ENCODE measurements at places on chromosomes 13 and 19. TPM values are rescaled to one million over a fixed set of nuclear protein-coding genes. Genes with fewer than 3 reads are reported as not detected.

Gene ZNF419
- 22.3 TPM for total RNA-seq

Gene GPI
- total RNA-seq: 228 TPM

Gene PSG1
- total RNA-seq: not detected

Gene BSPH1
- total RNA-seq: not detected

Gene CERS1
- total RNA-seq: 9.4 TPM

Gene SLC5A5
- total RNA-seq: not detected

Gene KRTDAP
- total RNA-seq: 3.3 TPM

Gene KLK5
- 11.5 TPM for total RNA-seq

Gene RB1
- total RNA-seq: 35.1 TPM

Gene ZNF417
- 25.9 TPM for total RNA-seq

Gene ADPRHL1
- total RNA-seq: 4.2 TPM

GRCh38 chr13:73278186-73278585 lies 219.4 kb downstream of the KLF5 start:
- H3K4me3 ChIP-seq: no peak overlapping the region
- peaks cover 17% of the 10 kb centered on the region for H3K4me1 ChIP-seq
- H3K36me3 ChIP-seq: peaks cover 4% of the 10 kb centered on the region
- no peak overlapping the region for H3K27ac ChIP-seq
- no peak for DNase-seq

DNA sequence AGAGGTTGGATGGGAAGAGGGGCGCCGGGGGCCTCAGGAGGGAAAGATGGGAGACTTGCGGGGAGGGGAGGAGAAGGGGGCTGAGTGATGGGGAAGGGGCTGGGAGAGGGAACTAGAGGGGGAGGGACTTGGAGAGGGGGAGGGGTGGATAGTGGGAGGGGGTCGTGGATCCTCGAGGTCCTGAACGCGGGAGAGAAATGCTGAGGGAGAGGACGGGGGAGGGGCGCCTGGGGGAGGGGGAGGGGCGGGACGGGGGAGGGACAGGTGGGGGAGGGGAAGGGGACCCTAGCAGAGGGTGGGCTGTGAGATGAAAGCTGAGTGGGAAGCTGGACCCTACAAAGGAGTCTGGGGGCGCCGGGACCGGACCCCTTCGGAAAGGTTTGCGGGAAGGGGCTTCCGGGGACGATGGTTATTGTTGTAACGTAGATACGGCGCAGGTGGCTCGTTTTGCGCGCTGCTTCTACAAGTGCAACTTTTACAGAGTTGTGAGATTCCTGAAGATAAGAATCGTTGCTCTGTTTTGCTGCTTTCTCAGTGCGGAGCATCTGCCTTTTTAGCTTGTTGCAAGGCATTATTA lies 418 bp downstream of the ZNF444 start:
- peak overlapping the region; percentile 85 for H3K4me3 ChIP-seq
- peak overlapping the region; percentile 85 for H3K27ac ChIP-seq
- H3K36me3 ChIP-seq: no peaks in the 10 kb centered on the region

GRCh38 chr13:41465241-41465847 lies 8.0 kb downstream of the RGCC start:
- peaks cover 11% of the 10 kb centered on the region for H3K4me1 ChIP-seq
- DNase-seq: no peak
- no peaks in the 10 kb centered on the region for H3K36me3 ChIP-seq
- no peak overlapping the region for H3K27ac ChIP-seq
- peaks cover 19% of the 10 kb centered on the region for H3K27me3 ChIP-seq

- no peak overlapping the region for H3K27ac ChIP-seq
- H3K27me3 ChIP-seq: no peaks in the 10 kb centered on the region
- no peak overlapping the region for H3K4me3 ChIP-seq
- no peak for DNase-seq
- H3K4me1 ChIP-seq: peaks cover 8% of the 10 kb centered on the region
Measured at GRCh38 chr13:94298346-94298745, 181.1 kb downstream of the DCT start.

DNA sequence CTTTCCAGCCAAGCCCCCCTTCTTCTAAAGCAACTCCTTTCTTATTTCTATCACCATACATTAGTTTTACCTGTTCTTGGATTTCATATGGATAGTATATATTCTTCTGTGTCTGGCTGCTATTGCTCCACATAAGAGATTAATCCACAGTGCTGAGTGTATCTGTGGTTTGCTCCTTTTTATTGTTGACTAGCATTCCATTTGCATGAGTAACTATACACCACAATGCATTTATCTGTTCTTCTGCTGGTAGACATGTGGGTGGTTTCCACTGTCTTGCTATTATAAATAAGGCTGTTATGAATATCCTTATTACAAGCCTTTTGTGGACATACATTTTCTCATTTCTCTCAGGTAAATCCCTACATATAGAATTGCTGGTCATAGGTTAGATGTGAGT lies 138.2 kb downstream of the SLC7A1 start:
- H3K36me3 ChIP-seq: no peaks in the 10 kb centered on the region
- no peak for DNase-seq
- no peaks in the 10 kb centered on the region for H3K27me3 ChIP-seq

- no peaks in the 10 kb centered on the region for H3K27me3 ChIP-seq
- H3K4me3 ChIP-seq: no peak overlapping the region
- peaks cover 20% of the 10 kb centered on the region for H3K4me1 ChIP-seq
- H3K36me3 ChIP-seq: peaks cover 6% of the 10 kb centered on the region
- no peak overlapping the region for H3K27ac ChIP-seq
Measured at GRCh38 chr13:105334211-105334610, 1201.3 kb downstream of the EFNB2 start.

- no peaks in the 10 kb centered on the region for H3K36me3 ChIP-seq
- H3K27ac ChIP-seq: peak overlapping the region; percentile 32
- no peaks in the 10 kb centered on the region for H3K27me3 ChIP-seq
- peaks cover 19% of the 10 kb centered on the region for H3K4me1 ChIP-seq
- H3K4me3 ChIP-seq: no peak overlapping the region
Measured at GRCh38 chr13:93147298-93147645, 79.3 kb upstream of the GPC6 start.

DNA sequence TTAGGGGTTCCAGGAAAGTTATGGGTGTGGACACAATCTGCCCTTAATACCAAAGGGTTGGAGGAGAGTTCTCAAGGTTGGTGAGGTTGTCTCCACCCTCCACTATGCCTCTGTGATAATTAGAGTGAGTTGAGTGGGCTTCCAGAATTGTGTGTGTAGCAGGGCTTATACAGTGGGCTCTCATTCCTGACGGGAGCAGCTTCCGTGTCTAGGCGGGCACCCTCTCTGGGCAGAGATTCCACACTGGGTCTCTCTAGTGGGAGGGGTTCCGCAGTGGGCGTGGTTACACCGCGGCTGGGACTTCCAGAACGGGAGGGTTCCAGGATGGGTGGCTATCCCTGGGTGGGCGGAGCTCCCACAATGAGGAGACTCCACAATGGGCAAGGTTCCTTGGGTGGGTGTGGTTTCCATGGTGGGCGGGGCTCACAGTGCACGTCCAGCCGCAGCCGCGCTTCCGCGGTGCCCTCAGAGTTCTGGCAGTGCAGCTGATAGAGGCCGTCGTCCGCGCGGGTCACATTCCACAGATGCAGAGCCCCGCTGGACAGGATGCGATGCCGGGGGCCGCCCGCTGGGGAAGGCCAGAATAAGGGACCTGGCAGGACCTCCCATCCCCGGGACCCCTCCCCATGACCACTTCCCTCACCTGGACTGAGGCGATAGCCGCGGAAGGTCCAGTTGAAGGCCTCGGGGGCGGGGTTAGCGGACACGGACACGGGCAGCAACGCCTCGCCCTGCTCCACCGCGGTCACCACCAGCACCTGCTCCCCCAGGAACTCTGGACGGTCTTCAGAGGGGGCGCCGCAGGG lies 8.4 kb downstream of the NPHS1 start:
- H3K4me3 ChIP-seq: no peak overlapping the region
- H3K4me1 ChIP-seq: peaks cover 17% of the 10 kb centered on the region
- H3K36me3 ChIP-seq: no peaks in the 10 kb centered on the region
- H3K27me3 ChIP-seq: peaks cover 78% of the 10 kb centered on the region
- no peak overlapping the region for H3K27ac ChIP-seq
- DNase-seq: no peak

GRCh38 chr19:55809381-55810058 lies 22.3 kb downstream of the NLRP11 start:
- H3K27ac ChIP-seq: no peak overlapping the region
- no peak overlapping the region for H3K4me3 ChIP-seq
- no peaks in the 10 kb centered on the region for H3K4me1 ChIP-seq
- no peaks in the 10 kb centered on the region for H3K27me3 ChIP-seq

GRCh38 chr13:59178344-59178743 lies 985.4 kb downstream of the DIAPH3 start:
- H3K4me3 ChIP-seq: no peak overlapping the region
- H3K4me1 ChIP-seq: peaks cover 7% of the 10 kb centered on the region
- H3K36me3 ChIP-seq: no peaks in the 10 kb centered on the region
- DNase-seq: no peak

GRCh38 chr19:51552996-51553725 lies 17.9 kb upstream of the ZNF175 start:
- DNase-seq: peak; percentile 76
- H3K4me1 ChIP-seq: no peaks in the 10 kb centered on the region
- no peak overlapping the region for H3K27ac ChIP-seq
- no peak overlapping the region for H3K4me3 ChIP-seq
- no peaks in the 10 kb centered on the region for H3K36me3 ChIP-seq
- H3K27me3 ChIP-seq: no peaks in the 10 kb centered on the region

DNA sequence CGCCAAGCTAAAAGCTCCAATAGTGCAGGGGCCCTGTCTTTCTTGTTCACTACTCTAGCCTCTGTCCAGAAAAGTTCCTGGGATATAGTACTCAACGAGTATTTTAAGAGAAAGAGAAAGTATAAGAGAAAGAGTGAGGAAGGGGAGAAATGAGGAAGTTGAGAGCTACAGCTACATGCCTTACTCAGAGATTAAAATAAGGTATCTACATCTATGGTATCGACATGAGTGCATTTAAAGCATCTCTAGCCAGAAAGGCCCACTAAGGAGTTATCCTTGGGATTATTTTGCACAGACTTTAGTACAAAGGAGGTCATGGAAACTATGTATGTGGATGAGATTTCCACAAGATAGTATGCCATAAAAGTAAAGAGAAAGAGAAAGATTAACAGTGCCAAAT lies 28.5 kb downstream of the MYCBP2 start:
- H3K36me3 ChIP-seq: peaks cover 16% of the 10 kb centered on the region
- no peaks in the 10 kb centered on the region for H3K27me3 ChIP-seq
- H3K27ac ChIP-seq: peak overlapping the region; percentile 11

DNA sequence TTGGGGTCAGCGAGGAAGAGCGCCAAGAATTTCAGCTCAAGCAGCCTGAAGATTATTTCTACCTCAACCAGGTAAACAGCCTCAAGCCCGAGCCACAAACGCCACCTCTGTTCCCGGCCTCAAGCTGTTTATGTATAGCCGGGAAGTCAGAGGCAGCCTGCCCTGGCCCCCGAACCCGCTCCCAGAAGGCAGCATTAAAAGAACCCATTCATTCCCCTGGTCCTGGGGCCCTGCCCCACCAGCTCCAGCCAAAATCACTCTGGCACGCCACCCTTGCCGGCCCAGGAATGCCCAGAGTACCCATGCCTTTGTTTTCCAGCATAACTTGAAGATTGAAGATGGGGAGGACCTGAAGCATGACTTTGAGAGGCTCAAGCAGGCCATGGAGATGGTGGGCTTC lies 61.2 kb upstream of the USE1 start:
- H3K4me1 ChIP-seq: peaks cover 4% of the 10 kb centered on the region
- no peaks in the 10 kb centered on the region for H3K27me3 ChIP-seq
- H3K4me3 ChIP-seq: no peak overlapping the region
- peaks cover 28% of the 10 kb centered on the region for H3K36me3 ChIP-seq

- no peak overlapping the region for H3K4me3 ChIP-seq
- peaks cover 2% of the 10 kb centered on the region for H3K27me3 ChIP-seq
- no peaks in the 10 kb centered on the region for H3K4me1 ChIP-seq
- no peaks in the 10 kb centered on the region for H3K36me3 ChIP-seq
Measured at GRCh38 chr13:50476577-50477285, 366.8 kb downstream of the DLEU7 start.

- no peak overlapping the region for H3K4me3 ChIP-seq
- no peak overlapping the region for H3K27ac ChIP-seq
- H3K27me3 ChIP-seq: no peaks in the 10 kb centered on the region
Measured at GRCh38 chr13:20911037-20911436, 8.5 kb upstream of the XPO4 start.

GRCh38 chr13:109652531-109652930 lies 133.9 kb downstream of the IRS2 start:
- H3K4me3 ChIP-seq: no peak overlapping the region
- H3K27me3 ChIP-seq: no peaks in the 10 kb centered on the region
- no peak overlapping the region for H3K27ac ChIP-seq
- no peaks in the 10 kb centered on the region for H3K36me3 ChIP-seq
- H3K4me1 ChIP-seq: peaks cover 15% of the 10 kb centered on the region

- H3K27ac ChIP-seq: no peak overlapping the region
- DNase-seq: no peak
- H3K4me3 ChIP-seq: no peak overlapping the region
Measured at GRCh38 chr13:100876044-100876403, 201.4 kb upstream of the TMTC4 start.

DNA sequence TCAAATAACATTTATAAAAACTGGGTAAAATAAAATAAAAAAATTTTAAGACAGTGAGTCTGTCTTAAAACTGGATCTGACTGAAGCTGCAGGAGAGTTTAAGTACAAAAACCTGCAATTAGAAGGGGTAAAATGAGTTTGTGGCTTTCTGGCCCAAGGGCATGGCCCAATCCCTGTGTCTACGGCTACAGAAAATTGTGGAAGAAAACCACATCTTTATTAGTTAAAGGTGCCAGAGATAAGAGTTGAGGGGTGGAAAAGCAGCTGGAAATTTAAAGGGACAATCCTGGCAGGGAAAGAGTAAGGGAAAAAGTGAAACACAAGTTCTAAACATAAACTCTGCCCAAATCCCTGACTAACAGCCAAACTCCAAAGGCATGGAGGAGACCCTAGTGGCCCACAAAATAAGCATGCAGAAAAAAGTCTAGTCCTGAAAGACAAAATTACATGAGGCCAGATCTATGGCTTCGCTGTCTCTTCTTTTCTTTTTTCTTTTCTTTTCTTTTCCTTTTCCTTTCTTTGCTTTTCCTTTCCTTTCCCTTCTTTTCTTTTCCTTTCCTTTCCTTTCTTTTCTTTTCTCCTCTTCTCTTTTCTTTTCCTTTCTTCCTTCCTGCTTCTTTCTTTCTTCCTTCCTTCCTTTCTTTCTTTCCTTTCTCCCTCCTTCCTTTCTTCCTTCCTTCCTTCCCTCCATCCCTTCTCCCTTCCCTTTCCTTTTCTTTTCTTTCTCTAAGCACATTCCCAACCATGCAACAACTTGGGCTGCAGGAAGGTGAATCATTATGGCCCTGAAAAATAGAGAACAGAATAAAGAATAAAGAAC lies 23.5 kb upstream of the DLEU7 start:
- H3K4me3 ChIP-seq: no peak overlapping the region
- no peak overlapping the region for H3K27ac ChIP-seq
- peaks cover 4% of the 10 kb centered on the region for H3K36me3 ChIP-seq
- DNase-seq: no peak
- peaks cover 6% of the 10 kb centered on the region for H3K4me1 ChIP-seq
- peaks cover 2% of the 10 kb centered on the region for H3K27me3 ChIP-seq
